Naive thymus-derived CD4-positive, alpha-beta T cell (primary cell): ENCODE measurements at places on chromosomes 7 and 10. TPM values are rescaled to one million over a fixed set of nuclear protein-coding genes. Genes with fewer than 3 reads are reported as not detected.

The PALD1 gene
- 0.08 TPM for total RNA-seq

The GCK gene
- 0.43 TPM for total RNA-seq

The EPHA1 gene
- 61.2 TPM for total RNA-seq

The SLC29A4 gene
- 0.11 TPM for total RNA-seq

The PLCE1 gene
- not detected for total RNA-seq

The ADAM22 gene
- 5.1 TPM for total RNA-seq

The TMEM196 gene
- not detected for total RNA-seq

The ANXA8L1 gene
- total RNA-seq: not detected

GRCh38 chr7:130912082-130912861, 178.3 kb upstream of the KLF14 start:
- H3K4me1 ChIP-seq: peaks cover 39% of the 10 kb centered on the region
- no peaks in the 10 kb centered on the region for H3K36me3 ChIP-seq
- H3K4me3 ChIP-seq: peak overlapping the region; percentile 66
- H3K27me3 ChIP-seq: no peaks in the 10 kb centered on the region

DNA sequence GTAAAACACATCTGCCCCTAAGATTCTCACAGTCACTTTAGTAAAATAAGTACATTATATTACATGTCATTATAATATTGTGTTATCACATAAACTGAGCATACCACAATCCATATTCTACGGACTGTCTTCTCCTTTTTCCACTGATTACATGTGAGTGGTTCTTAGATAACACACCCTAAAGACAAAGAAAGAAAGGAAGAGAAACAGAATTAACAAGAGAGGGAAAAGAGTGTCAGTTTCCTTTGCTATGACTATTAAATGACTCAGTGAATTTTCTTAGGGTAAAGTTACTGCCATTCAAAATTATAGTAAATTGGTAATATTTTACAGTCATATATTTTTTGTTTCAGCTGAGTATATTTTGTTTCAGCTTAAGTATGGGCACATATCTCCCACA, 268.3 kb downstream of the TWIST1 start:
- no peak overlapping the region for H3K4me3 ChIP-seq
- no peak for DNase-seq
- no peaks in the 10 kb centered on the region for H3K36me3 ChIP-seq
- no peak overlapping the region for H3K27ac ChIP-seq
- H3K27me3 ChIP-seq: no peaks in the 10 kb centered on the region

DNA sequence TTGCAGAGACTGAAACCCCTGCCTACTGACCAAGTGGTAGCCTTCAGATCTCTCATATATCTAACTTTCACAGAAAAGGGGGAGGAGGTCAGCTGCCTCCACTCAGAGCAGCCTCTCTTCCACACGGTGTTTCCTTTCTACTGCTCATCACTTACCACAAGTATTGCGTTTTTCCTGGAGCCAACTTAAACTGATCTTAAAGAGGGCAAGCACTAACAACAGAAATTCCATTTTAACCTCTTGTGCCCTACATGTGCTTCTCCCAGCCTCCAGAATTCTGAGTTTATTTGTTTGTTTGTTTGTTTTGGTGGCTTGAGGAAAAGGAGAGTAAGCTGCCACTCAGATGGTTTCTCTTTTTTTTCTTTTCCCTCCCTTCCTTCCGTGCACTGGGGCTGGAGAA, 19.1 kb downstream of the SKIDA1 start:
- no peaks in the 10 kb centered on the region for H3K4me1 ChIP-seq
- no peak for DNase-seq
- H3K27ac ChIP-seq: no peak overlapping the region
- no peaks in the 10 kb centered on the region for H3K27me3 ChIP-seq
- no peak overlapping the region for H3K4me3 ChIP-seq
- H3K36me3 ChIP-seq: no peaks in the 10 kb centered on the region

- no peaks in the 10 kb centered on the region for H3K27me3 ChIP-seq
- DNase-seq: no peak
- H3K4me1 ChIP-seq: no peaks in the 10 kb centered on the region
- no peak overlapping the region for H3K4me3 ChIP-seq
Measured at GRCh38 chr10:48649349-48649944, 35.2 kb upstream of the WDFY4 start.

DNA sequence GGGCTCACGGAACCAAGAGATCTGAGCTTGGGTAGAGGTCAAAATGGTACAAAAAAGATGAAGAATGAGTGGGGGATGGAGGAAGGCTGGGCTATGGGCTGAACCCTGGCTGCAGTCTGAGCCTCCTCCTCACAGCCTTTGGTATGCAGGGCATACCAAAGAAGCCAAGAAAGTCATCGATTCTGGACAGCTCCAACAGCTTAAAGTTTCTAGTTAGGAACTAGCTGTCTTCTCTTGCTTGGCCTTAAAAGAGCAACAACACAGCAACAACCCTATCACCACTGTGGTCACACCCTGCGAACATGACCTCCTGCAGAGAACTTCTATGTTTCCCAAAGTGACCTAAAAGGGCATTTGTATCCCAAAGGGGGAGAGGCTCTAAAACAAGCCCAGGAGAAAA, 126.1 kb upstream of the EFCAB10 start:
- no peak overlapping the region for H3K4me3 ChIP-seq
- H3K4me1 ChIP-seq: peaks cover 14% of the 10 kb centered on the region
- H3K27ac ChIP-seq: no peak overlapping the region

DNA sequence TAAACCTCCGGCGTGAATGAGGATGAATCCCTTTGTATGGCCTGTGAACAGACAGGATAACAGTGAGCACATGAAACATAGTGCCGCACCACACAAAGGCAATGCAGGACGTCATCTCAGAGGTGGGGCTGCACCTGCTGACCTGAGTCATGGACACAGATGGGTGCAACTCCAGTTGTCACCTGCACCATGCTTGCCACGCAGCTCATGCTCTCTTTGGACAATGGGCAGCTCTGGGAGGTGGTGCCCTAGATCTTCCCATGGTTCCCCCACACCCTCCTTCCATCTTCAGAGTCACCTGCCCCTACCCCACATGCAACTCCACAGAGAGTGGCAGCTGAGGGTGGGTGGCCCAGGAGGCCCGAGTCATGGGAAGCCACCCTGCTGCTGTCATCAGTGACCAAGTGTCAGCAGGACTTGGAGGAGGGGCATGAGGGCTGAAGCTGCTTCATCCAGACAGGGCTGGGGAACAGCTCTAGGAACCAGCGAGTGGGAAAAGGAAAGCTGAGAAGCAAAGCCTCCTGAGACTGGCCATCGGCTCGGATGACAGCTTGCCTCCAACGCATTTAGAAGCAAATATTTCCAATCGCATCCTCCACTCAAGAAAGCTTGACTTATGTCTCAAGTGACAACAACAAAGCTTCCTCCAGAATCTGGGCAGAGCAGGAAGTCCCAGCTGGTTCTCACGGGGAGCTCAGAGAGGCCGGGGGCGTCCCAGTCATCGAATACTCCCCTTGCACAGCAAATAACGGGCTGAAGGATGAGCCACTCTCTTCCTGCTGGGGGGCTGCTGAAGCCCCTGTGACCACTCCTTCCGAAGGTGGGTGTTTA, 27.1 kb downstream of the VIPR2 start:
- no peaks in the 10 kb centered on the region for H3K4me1 ChIP-seq
- H3K27ac ChIP-seq: no peak overlapping the region
- no peak overlapping the region for H3K4me3 ChIP-seq

DNA sequence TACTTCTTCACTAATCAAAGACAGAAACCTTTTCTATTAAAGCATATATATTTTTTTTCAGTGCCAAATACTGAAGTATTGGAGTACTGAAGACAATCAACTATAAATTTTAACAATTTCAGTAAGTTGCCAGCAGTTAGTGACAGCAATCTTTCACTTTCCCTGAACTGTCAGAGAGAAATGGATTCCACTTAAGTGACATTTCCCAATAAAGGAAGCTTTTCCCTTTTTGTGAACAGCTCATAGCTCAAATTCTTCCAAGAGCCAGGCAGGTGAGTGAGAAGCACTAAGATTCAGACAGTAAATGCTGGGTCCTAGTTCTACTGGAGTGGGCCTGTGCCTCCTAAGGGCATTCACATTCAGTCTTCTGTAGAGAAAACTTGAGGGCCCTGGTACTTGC, 142.0 kb downstream of the SRPK2 start:
- no peak overlapping the region for H3K4me3 ChIP-seq
- H3K4me1 ChIP-seq: no peaks in the 10 kb centered on the region
- H3K27ac ChIP-seq: no peak overlapping the region
- no peaks in the 10 kb centered on the region for H3K36me3 ChIP-seq

DNA sequence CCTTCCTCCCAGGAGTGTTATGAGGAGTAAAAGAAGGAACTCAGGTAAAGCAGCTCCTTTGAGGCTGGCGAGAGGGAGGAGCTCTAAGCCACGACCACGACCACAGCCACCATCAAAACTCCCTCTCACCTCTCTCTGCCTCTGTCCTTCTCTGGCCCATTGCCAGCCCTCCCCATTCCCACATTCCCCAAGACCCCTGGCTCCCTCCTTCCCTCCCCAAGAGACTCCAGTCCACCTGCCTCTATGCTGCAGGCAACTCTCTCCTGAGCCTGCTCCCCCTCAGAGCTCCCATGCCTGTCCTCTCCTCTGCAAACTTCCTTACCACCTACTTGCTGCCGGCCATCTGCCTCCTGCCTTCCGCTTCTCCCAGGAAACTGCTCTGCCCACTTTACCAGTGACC, 9.5 kb downstream of the SLIT1 start:
- no peak for DNase-seq
- no peak overlapping the region for H3K27ac ChIP-seq
- H3K4me3 ChIP-seq: no peak overlapping the region
- H3K4me1 ChIP-seq: no peaks in the 10 kb centered on the region

DNA sequence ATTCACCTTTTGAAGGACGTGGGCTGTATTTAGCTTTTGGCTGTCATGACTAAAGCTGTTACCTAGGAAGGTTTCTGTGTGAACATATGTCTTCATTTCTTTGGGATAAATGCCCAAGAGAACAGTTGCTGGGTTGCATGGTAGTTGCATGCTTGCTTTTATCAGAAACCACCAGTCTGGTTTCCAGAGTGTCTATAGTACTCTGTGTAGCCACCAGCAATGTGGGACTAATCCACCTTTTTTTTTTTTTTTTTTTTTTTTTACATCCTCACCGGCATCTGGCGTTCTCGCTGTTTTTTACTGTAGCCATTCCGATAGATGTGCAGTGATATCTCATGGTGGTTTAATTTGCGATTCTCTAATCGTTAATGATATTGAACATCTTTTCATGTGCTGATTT, 297.8 kb downstream of the SDK1 start:
- H3K4me1 ChIP-seq: no peaks in the 10 kb centered on the region
- no peak overlapping the region for H3K4me3 ChIP-seq
- no peak for DNase-seq
- H3K27ac ChIP-seq: no peak overlapping the region
- no peaks in the 10 kb centered on the region for H3K27me3 ChIP-seq

- H3K27ac ChIP-seq: no peak overlapping the region
- H3K4me1 ChIP-seq: peaks cover 56% of the 10 kb centered on the region
- H3K4me3 ChIP-seq: no peak overlapping the region
- no peaks in the 10 kb centered on the region for H3K36me3 ChIP-seq
Measured at GRCh38 chr10:30495687-30496086, 61.7 kb downstream of the MAP3K8 start.

- H3K4me3 ChIP-seq: no peak overlapping the region
- no peaks in the 10 kb centered on the region for H3K4me1 ChIP-seq
- H3K36me3 ChIP-seq: no peaks in the 10 kb centered on the region
- no peak overlapping the region for H3K27ac ChIP-seq
Measured at GRCh38 chr7:118777308-118777707, 552.8 kb downstream of the ANKRD7 start.

GRCh38 chr7:151491859-151492258, 27.8 kb downstream of the RHEB start:
- no peak overlapping the region for H3K27ac ChIP-seq
- no peak overlapping the region for H3K4me3 ChIP-seq
- no peaks in the 10 kb centered on the region for H3K4me1 ChIP-seq

- no peak for DNase-seq
- no peak overlapping the region for H3K27ac ChIP-seq
- H3K36me3 ChIP-seq: no peaks in the 10 kb centered on the region
- H3K4me3 ChIP-seq: no peak overlapping the region
Measured at GRCh38 chr7:77757589-77757988, 40.6 kb downstream of the TMEM60 start.

DNA sequence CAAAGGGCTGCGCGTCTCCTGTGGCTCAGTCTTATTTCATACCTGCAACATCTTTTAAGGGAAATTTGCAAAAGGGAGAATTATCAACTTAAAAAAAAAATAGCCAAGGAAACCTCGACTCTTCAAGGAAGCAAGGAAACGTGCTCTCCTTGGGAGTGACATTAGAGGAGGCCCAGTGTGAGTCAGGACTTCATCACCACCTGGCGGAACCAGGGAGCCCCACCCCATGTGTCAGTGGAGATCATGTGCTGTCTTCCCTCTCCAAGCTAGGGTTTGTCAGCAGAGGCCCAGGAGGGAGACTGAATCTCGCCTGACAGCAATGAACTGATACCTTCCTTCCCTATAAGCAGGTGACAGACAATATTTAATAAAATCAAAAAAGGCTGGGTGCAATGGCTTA, 28.9 kb downstream of the POR start:
- no peaks in the 10 kb centered on the region for H3K36me3 ChIP-seq
- H3K4me3 ChIP-seq: no peak overlapping the region
- no peak for DNase-seq
- no peaks in the 10 kb centered on the region for H3K4me1 ChIP-seq
- H3K27me3 ChIP-seq: no peaks in the 10 kb centered on the region

DNA sequence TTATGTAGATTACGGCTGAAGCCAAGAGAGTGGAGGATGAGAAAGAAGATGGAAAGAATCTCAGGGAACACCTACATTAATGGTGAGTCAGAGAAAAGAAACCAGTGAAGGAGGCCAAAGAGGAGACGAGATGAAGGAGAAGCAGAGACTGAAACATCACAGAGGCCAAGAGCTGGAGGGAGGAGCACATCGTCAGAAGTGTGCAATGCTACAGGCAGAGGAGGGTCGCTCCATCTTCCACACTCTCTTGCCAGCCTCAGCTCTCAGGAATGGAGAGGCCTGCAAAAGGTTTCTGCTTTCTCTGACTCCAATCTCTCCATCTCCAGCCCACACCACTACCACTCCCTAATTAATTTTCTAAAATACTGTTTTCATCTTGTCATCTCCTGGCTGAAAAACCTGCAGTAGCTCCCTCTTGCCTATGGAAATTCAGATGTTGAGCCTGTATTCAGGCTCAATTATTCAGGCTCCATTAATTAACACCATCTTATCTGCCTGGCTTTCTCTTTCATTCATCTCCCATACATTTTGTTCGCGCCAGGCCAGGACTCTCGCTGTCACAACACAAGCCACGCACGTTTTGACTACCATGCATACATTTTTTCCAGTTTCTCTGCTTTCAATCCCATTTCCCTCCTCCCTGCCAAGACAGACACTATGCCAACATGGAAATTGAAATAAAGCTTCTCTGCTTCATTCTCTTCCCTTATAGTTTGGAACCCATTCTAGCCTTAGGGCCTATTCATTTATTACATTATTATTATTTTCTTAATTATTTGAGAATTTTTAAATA, 165.8 kb downstream of the INHBA start:
- no peaks in the 10 kb centered on the region for H3K4me1 ChIP-seq
- no peak overlapping the region for H3K27ac ChIP-seq
- no peak for DNase-seq

GRCh38 chr7:147047696-147048095, 931.1 kb downstream of the CNTNAP2 start:
- no peak overlapping the region for H3K4me3 ChIP-seq
- DNase-seq: no peak
- no peak overlapping the region for H3K27ac ChIP-seq
- no peaks in the 10 kb centered on the region for H3K36me3 ChIP-seq
- H3K4me1 ChIP-seq: no peaks in the 10 kb centered on the region

- no peak overlapping the region for H3K27ac ChIP-seq
- H3K4me1 ChIP-seq: peaks cover 28% of the 10 kb centered on the region
- DNase-seq: no peak
Measured at GRCh38 chr10:7475939-7476338, 65.1 kb upstream of the SFMBT2 start.
